Stimulated activated CD4-positive, alpha-beta T cell treated with anti-CD3 and anti-CD28 coated beads, Interleukin-1b, Interleukin-23, amount 100 ng/mL, for 1 hour (primary cell): ENCODE measurements at places on chromosomes 5 and 9.

- DNase-seq = no peak
Observed at GRCh38 chr5:36378551-36378950, 76.8 kb upstream of the RANBP3L start.

DNA sequence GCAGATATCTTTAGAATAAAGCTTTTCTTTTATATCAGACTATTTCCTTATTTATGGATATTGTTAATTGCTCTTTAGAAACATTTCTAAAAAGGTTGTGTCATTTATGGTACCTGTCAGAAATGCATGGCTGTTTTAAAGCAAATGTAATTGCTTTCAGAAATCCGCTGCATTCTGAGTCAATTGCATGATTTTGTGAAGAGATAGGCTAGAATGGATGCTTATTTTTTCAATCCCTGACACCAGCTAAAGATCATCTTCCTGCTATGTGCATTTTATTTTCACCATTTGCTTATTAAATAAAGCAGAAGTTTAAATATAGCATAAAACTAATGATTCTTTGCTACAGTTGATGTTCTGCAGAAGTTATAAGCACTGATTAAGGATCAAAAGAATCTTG lies 170.2 kb upstream of the C9orf72 start:
- DNase-seq = no peak

GRCh38 chr9:18263377-18263776 lies 210.6 kb upstream of the ADAMTSL1 start:
- DNase-seq = no peak

DNA sequence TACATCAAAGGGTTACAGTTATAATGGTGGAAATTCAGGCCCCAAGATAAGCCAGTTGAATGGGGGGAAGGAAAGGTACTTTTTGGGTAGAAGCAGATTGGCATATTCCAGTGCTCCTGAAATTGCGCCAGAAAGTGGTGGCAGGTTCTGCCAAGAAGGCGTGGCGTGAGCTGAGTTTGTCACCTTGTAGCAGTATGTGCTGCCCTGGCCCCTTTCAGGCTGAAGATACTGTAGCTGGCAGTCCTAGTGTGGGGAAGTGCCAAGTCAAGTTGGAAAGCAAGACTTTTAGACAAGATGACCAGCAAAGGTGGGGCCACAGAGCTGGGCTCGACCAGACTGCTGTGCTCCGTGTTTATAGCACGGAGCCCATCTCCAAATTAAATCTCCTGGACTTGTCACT lies 133.6 kb upstream of the GLRA1 start:
- no peak for DNase-seq

DNA sequence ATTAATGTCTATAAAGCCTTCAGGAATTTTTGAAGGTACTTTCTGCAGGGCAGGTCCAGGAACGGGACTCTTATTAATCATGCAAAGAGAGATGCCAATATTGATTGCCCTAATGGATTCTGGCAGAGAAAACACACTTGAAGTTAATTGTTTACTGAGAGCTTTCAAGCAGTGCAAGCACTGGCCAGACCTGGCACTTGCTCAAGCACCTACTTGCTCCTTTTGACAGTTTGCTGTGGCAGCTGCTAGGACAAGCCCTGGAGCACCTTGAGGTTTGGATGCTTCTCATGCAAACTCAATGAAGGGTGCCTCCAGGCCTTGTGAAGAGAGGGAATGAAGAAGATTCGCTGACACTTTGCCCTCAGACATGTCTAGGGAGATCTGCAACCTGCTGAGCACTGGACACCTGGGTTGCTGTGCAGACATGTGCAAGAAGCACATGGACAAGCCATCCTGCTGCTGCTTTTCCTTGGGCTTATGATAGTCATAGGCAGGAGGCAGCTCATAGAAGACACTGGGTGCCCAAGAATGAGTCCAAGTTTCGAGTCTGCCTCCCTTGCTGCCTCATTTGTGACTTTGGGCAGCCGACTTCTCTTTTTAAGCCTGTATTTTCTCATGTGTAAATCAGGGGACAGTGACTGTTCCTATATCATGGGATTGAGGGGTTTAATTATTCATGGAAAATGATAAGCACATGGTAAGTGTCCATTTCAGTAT lies 88.8 kb upstream of the EQTN start:
- no peak for DNase-seq

DNA sequence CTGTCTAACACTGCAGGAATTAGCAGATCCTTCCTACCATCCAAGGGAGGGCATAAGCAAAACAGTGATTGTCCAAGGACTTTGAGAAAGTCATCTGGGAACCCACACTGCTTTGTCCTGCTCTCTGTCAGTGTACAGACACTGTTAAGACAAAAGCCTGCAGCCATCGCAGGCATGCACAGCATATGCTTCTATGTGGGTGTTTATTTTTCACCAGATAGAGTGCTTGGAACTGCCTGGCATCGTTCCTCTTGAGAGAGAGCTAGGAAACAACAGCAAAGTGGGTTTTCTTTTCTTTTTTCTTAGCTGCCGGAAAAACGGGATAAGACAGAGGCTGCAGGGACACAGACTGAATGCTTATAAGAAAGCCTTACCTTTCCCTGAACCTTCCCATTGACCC lies 212.3 kb downstream of the ICE1 start:
- no peak for DNase-seq

DNA sequence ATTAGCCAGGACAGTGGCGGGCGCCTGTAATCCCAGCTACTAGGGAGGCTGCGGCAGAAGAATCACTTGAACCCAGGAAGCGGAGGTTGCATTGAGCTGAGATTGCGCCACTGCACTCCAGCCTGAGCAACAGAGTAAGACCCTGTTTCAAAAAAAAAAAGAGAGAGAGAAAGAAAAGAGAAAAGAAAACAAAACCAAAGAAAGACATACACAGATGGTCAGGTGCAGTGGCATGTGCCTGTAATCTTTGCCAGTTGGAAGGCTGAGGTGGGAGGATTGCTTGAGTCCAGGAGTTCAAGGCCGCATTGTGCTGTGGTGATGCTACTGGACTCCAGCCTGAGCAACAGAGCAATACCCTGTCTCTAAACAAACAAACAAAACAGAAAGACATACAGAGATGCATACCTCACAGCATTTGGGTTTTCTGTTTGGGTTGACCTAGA lies 10.0 kb upstream of the PSAT1 start:
- no peak for DNase-seq

GRCh38 chr5:30832519-30832918 lies 361.0 kb upstream of the CDH6 start:
- no peak for DNase-seq

GRCh38 chr5:117945258-117945657 lies 1043.1 kb downstream of the DTWD2 start:
- no peak for DNase-seq

DNA sequence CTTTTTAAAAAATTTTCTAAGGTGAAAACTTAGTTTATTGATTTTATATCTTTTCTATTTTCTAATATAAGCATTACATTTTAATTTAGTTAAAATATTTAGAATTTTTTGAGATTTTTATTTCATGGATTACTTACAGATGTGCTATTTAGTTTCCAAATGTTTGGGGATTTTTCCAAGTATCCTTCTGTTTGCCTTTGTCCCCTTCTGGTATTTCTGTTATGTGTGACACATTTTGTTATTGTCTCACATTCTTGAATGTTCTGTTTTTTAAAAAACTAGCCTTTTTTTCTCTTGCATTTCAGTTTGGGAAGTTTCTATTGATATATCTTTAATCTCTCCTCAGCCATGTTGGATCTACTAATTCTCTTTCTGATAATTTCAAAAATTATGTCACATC lies 234.9 kb downstream of the FAM170A start:
- no peak for DNase-seq

DNA sequence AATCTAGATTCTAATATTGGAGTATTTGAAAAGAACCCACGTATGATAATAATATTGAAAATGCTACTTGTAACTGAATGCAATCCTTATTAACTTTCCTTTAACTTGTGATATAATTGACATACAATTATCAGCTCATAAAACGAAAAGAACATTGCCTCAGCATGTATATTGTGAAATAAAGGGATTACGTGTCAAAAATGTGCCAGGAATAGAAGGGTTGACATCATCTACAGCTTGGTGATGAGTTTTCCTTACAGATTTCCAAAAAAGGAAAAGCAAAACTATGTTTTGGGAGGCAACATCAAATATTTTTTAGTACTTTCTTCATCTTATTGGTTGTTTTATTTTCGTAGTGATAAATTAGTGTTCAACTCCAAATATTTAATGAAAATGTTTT lies 266.0 kb upstream of the PTGER4 start:
- no peak for DNase-seq

GRCh38 chr5:42759456-42759855 lies 2.8 kb downstream of the CCDC152 start:
- DNase-seq = no peak

DNA sequence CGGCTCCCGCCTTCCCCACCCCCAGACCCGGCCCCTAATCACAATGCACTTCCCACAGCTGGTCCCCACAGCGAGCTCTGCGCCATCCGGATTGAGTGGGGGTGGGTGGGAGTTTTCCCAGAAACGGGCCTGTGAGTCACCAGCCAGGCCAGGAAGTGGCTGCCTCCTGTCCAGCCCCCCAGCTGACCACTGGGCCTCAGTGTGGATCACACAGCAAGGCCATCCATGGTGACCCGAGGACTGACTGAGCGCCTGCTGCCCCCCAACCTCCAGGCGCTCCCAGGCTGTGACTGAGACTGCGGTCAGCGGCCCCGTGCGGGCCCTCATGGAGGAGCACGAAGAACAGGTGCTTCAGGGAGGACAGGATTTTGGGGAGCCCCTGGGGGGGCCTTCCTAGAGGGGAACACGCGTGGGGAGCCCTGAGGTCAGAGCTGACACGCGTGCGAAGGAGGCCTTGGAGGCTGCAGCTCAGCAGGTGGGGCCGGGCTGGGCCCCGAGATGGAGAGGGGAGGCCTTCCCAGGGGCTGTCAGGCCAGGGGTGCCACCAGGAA lies 48.3 kb upstream of the EGFL7 start:
- no peak for DNase-seq

DNA sequence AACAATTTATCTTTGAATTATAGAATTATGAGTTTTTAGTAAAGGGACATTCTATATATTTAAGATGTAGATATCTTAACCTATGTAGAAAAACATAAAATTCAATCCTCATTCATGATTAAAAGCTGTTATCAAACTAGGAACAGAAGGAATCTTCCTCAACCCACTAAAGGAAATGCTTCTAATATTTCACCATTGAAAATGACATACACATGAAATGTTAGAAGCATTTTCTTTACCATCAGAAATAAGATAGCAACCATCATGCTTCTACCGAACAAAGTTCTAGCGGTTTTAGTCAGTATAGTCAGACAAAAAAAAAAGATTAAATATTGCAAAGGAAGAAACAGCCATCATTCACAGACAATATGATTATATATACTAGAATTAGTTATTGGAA lies 32.2 kb downstream of the SHOC1 start:
- DNase-seq = no peak

DNA sequence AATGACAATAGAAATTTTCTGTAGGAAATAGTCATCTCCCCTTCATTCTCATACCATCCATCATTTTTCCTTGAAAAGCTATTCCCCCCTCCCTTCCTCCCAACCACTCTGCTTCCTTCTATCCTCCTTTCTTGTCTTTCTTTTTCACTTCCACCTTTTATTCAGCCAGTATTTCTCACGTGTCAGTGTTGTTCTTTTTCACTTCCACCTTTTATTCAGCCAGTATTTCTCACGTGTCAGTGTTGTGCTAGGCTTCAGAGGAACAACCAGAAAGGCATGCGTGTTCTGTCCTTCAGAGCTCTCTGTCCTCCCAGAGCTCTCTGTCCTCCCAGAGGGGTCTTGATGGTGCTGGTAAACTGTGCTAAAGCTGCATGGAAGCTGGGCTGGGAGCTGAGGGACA lies 419.6 kb downstream of the GADD45G start:
- DNase-seq = no peak

- DNase-seq = no peak
Observed at GRCh38 chr9:132756214-132756845, 86.1 kb downstream of the GTF3C4 start.

- no peak for DNase-seq
Observed at GRCh38 chr5:122190156-122190555, 60.8 kb downstream of the ZNF474 start.

DNA sequence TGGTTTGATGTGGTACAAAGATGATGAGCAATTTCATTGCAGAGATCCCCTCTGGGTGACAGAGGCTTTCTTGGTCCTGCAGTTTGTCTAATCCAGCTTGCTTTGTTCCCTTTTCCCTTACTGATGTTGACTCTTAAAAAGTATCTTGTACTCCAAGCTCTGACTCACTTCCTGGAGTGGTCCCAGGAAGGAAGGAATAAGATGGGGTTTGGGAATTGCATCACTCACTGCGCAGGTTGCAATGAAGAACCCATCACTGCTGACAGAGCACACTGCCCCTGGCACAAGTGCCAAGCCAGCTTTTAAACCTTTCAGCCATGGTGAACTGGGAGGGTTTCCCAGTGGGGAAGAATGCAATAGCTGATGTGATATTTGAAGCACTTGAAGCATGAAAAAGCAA lies 662.2 kb upstream of the CTNND2 start:
- DNase-seq = no peak

GRCh38 chr5:139453683-139454567 lies 8.6 kb downstream of the ECSCR start:
- no peak for DNase-seq

DNA sequence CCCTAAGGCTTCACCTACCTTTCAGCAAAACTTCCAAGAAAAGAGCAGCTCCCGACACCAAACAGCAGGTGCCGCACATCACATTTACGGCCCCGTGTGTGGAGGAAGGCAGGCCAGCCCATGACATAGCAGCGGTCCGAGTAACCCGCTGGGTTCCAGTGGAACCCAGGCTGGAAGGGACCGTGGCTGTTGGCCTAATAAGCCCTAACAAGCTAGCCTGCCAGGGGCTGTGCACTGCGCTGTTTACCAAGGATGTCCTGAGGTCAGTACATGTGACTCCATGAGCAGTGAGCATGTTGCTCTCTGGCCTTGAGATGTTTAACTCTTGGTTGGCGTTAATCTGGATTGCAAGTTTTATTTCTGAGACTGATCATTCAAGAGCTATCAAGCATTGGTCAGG lies 131.5 kb downstream of the FSTL4 start:
- no peak for DNase-seq

DNA sequence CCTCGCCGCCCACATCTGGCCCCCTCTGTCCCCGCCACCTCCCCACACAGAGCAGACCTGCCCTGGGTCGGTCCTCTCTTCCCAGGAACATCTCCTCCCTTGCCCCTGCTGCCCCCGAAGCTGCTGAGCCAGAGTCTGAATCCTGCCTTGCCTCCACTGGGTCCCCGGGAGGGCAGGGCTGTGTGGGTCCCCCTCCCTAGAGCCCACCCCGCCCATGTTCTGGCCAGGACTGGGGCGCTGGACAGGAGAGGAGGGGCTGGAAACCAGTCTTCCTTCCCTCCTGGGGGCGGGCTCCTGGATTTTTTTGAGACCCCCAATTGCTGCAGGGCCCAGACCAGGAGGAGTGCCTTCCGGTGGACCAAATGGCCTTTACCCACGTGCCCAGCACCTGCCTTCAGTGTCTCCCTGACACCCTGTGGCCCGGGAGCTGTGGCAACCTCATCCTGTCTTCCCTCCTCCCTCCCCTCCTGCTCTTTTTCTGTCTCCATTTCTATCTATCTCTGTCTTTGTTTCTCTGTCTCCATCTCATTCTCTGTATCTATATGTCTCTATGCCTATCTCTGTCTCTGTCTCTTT lies 12.1 kb downstream of the MRPL36 start:
- no peak for DNase-seq
